ENCODE measurements at places on chromosomes 6 and 20.

GRCh38 chr6:170188571-170189001, 102.3 kb downstream of the DLL1 start:
- peak; percentile 30 for DNase-seq

DNA sequence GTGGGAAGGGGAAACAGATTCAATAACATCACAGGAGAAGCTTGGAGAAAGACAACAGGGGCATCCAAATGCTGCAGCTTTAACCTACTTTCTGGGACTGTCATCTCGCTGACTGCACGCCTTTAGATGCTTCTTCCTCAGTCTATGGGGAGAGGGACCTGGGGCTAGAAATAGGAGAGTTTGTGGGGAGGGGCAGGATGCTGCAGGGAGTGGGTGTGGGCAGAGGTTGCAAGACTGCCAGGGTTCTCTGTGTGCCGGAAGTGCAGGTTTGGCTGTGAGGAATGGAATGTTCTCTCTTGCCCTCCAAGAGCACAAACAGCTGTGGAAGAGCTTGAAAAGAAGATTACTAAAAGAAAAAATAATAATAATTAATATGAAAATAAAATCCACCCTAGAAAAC, 93.2 kb downstream of the FOXO3 start:
- DNase-seq: peak; percentile 62

GRCh38 chr6:165678429-165678828, 15.4 kb upstream of the PDE10A start:
- no peak for DNase-seq

DNA sequence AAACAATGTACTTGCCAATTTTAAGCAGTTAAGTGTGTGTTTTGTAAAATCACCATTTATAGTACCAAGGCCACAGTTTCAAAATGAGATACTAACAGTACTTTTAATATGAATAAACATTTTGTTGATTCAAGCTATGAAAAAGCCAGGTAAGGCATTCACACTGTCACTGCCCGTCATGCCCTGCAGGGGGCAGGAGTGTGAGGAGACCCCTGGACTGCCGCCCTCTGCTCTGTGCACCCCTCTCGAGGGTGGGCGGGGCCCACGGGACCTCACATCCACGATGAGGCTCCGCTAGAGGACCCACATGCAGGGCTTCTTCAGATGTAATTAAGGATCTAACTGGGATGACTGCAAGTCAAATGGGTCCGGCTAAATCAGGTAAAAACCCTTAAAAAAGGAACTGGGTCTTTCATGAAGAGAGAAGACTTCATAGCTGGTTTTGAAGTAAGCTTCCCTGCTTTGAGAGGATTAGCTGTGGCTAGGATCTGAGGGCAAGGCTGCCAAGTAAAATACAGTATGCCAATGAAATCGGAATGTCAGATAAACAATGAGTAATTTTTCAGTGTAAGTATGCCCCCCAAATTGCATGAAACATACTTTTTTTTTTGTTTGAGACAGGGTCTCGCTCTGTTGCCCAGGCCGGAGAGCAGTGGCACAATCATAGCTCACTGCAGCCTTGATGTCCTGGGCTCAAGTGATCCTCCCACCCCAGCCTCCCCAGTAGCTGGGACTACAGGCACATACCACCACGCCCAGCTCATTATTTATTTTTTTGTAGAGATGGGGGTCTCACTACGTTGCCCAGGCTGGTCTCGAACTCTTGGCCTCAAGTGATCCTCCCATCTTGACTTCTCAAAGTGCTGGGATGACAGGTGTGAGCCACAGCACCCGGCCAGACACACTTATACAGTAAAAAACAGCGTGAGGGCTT, 18.7 kb downstream of the DIDO1 start:
- no peak for DNase-seq

DNA sequence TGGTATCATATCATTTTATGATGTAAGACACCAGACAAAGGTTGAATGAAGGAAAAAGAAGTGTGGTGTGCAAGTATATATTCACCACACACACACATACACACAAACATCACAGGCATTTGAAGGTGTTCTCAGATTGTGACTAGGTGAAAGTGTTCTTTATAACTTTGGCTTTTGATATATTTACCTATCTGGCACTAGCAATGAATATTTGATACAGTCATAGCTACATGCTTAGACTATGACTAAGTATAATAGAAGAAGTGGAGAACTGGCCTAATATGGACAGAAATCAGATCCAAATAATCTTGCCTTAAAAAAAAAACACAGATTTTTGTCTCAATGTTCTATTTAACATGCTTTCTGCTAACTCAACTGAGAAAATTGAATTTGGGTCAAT, 809.9 kb downstream of the KIF16B start:
- no peak for DNase-seq

GRCh38 chr6:26141378-26141904, 54.2 kb downstream of the HFE start:
- DNase-seq: no peak

DNA sequence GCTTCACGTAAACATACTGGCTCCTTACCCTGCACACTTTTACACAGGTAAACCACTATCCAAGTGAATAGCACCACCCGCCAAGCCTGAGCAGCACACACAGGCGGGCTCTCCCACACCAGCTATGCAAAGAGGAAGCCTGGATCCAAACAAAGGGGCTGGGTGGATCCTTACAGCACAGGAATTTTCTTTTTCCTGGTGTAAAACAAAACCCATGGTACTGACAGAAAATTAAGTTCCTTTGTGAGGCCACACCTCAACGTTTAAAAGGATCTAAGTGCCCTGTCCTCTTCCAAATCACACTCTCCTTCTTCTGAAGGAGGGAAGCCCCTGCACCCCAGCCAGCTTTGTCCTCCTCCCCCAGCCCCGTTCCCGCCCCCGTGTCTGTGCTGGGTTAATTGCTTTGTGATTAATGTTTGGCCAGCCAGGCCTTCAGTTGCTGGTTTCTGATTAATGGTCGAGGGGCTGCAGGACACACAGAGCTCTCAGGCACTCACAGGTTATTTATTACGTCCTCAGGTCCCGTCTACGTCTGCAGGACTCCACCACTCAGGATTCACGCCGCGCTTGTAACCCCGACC, 6.1 kb downstream of the DACT2 start:
- DNase-seq: no peak

DNA sequence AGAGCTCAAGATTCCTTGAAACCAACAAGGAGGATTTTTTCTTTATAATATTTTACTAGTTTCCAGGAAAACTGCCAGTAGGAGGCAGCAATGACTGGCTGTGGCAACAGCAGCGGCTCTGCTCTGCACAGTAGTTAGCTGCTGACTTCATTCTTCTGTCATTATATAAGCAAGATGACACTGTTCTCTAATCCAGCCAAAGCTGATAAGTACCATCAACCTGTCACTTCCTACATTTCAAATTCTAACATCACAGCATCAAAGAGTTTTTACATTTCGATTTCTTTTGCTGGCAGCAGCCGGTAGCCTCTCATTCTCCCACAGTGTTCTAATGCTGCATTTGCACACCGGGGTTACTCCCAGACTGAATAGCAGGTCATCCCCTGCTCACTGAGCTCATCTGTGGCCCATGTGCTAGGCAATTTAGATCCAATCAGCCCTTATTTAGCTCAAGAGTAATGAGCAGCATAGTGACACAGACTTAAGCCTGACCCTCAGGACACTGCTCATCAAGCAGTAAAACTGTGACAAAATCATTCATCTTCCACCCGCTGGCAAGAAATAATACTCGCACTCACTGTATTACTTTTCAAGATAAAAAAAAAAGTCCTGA, 67.8 kb downstream of the MMS22L start:
- no peak for DNase-seq

DNA sequence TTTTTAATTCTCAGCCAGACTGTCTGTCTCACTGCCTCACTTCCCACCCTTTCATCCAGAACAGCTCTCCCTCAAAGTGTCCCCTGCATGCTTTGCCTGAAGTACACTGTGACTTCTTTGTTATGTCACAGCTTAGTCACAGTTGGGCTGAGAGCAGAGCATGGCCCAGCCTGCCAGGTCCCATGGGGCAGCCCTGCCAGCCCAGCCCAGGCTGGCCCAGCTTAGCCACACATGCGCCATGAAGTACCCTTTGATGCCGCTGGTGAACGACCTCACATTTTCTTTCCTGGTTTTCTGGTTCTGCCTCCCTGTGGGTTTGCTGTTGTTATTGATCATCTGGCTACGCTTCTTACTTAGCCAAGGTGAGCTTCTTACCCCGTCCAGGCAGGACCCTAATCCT, at the start of gene ADIG:
TSS of gene ADIG (plus strand) at position 185 of the 400 bp plus-strand sequence. CDS start at position 239, 54 bp downstream.
- no peak for DNase-seq

GRCh38 chr20:8766868-8767390, 302.0 kb upstream of the PLCB4 start:
- no peak for DNase-seq

- no peak for DNase-seq
Measured at GRCh38 chr6:36117658-36118549, 12.4 kb upstream of the MAPK13 start.

- no peak for DNase-seq
Measured at GRCh38 chr6:91352321-91352720, 765.4 kb upstream of the MAP3K7 start.

DNA sequence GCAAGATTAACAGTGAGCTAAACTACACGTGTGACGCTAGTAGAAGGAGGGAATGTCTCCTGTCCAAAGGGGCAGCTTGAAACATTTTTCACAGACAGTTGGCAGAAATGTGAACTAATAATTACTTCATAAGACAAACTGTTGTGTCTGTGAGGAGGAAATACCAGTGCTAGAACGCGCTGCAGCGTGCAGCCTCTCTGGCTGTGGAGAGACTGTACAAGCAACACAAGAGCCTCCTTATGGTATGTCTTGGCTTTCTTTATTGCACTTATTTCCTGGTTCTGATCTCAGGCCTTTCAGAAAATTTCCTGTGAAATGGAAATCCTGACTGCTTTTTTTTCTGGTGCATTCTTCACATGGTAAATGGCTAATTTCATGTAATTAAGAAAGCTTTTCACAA, 25.3 kb upstream of the TIAM2 start:
- DNase-seq: no peak

- DNase-seq: no peak
Measured at GRCh38 chr6:95572098-95572497, 5.2 kb upstream of the MANEA start.

DNA sequence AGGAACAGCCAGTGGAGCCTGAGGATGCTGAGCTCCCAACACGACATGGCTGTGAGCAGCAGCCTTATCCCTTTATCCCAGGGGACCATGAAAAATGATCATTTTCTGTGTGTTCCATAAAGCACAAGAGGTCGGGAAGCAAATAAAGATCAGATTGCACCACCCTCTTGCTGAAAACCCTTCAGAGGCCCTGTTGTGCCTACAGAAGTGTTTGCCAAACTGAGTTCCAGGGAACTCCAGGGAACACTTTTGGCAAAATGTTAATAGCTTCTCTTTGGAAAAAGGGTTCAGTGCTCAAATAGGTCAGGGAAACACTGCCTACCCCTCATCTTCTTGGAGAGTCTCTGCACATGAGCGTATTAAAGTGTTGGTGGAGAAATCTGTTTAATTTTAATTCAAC, 24.4 kb downstream of the ARMC2 start:
- no peak for DNase-seq

GRCh38 chr6:3139090-3139903, 18.0 kb downstream of the TUBB2A start:
- DNase-seq: peak; percentile 57

- DNase-seq: no peak
Measured at GRCh38 chr6:3137057-3137777, 18.7 kb downstream of the BPHL start.

DNA sequence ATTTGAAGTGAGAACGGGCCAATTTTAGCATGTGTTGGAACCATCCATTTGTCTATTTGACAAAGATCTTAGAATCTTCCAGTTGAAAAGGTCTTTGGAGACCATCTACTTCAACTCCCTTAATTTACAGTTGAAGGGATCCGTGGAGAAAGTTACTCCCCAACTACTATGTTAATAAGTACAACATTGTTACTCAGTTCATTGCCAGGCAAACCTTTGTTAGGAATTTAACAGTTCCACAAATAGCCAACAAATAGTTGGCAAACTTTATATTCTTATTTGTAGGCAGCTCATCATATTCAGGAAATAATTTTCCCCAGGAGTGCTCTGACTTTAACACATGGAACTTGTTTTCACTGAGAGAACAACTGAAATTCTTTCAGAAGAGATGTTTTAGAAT, 81.0 kb upstream of the FLRT3 start:
- no peak for DNase-seq

DNA sequence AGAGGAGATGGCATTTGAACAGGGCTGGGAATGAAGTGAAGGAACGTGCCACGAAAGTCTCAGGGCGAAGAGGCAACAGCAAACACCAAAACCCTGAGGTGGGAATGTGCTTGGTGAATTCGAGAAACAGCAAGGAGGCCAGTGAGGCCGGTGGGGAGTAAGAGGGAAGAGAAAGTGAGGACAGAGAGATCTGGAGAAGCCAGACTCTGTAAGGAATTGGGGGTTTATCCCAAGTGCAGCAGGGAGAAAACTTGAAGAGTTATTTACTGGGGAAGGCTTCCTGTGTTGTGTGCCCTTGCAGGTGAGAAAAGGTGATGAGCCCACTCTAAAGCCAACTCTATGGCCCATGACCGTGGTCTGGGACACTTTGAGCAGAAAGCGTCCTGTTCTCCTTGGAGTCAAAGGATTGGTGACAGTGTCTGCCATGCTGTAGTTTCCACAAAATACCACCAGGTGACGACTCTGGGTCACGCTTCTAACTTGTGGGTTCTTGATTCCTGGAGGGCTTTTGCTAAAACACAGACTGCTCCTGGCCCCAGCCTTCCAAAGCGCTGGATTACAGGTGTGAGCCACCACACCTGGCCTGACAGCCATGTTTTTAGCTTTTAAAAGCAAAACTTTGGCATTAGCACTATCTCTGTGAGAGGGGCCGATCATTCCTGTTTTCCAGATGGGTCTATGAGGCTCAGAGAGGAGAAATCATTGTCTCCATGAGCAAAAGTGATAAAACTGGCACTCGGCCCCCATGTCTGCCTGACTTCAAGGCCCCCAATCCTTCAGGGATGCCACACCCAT, 18.0 kb upstream of the CSNK2A1 start:
- peak; percentile 77 for DNase-seq

GRCh38 chr6:124479991-124480430, 482.2 kb upstream of the RNF217 start:
- DNase-seq: no peak

DNA sequence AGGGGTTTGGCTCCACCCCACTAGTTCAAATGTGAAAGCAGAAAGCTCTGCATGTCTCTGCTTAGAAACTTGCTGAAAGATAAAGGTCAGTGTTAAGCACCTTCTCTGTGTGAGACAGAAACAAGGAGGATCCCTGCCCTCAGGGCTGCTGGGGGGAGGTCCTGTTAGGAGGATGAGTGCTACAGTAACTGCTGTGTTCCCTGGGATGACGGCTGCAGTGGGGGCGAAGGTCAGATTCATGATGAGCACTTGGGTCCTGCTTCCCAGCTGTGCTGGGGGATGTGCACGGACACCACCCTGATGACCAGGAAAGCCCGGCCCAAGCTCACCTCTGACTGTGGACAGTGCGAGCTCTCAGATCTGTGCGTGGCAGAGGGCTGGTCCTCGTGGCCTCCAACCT, 252.6 kb downstream of the DLL1 start:
- DNase-seq: no peak

- DNase-seq: no peak
Measured at GRCh38 chr6:162710419-162710818, 17.1 kb downstream of the PRKN start.

DNA sequence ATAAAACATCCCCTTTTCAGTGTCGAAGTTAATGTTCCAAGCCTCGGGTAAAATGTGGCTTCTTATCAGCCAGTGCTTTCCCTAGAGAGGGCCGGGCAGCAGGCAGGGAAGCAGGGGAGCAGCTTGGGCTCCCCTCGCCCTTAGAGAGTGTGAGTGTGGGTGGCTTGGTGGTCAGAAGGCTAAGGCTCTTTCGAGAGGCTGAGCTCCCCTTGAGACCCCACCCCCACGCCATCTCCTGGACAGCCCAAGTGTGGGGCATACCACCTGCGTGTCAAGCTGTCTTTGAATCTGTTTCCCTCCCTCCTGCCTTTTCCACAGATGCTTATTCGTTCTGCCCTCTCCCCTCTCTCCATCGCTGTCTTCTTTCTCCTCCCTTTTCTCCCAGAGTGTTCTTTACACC, 95.1 kb upstream of the FOXP4 start:
- no peak for DNase-seq
